ENCODE measurements at places on chromosomes 3 and 15.

- DNase-seq: peak; percentile 46
Observed at GRCh38 chr3:50274371-50275104, 4.3 kb upstream of the LSMEM2 start.

GRCh38 chr3:171251835-171252234, 208.4 kb downstream of the TNIK start:
- no peak for DNase-seq

GRCh38 chr15:89244574-89244903, 760 bp downstream of the FANCI start:
- DNase-seq: no peak

GRCh38 chr3:132642539-132642847, 17.1 kb downstream of the ACAD11 start:
- DNase-seq: no peak
